ENCODE measurements at places on chromosomes 7 and 10.

GRCh38 chr7:28497009-28497408 lies 84.7 kb downstream of the CREB5 start:
- no peak for DNase-seq

GRCh38 chr10:787933-788651 lies 98.6 kb upstream of the DIP2C start:
- DNase-seq = no peak

DNA sequence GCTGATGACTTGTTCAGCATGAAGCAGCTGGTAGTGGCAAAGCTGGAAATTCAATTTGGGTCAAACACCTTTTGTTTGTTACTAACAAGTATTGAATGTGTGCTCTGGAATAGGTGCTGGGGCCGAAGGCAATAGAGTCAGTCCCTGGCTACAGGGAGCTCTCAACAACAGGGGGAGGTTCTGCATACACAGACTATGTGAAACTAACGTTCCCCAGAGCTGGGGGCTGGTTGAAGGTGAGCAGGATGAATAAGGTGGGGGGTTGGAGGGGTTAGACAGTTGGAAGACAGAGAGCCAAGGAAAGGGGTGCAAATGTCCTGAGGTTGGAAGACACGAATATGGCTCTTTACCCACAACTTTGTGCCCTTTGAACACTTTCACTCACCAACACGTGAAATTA lies 84.1 kb upstream of the PLPP4 start:
- DNase-seq = no peak

DNA sequence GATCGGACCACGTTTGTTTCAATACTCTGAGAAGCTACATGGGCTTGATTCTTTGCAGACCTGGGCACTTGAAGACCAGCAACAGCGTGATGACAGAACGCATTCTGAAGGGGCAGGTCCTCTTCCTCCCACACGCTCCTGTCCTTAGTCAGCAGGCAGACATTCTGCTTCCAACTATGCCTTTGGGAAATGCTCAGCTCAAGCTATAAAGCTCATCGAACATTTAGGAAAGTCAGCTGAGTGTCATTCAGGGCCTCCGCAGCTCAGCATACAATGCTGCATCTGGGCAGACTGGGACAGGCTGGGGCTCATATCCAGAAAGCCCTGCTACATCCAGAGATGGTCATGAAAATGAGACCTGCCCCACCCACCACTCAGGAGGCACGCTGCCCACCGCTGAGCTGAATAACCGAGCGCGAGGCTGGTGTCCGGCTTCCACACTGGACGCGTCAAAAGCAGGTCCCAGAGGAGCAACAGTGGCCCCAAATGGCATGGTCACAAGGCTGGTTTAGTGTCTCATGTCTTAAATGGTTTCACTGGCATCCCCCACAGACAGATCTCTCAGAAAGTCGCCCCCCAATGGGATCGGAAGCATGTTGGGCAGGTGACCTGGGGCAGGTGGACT lies 274.0 kb downstream of the DNAJB6 start:
- DNase-seq = no peak

GRCh38 chr7:41466760-41467384 lies 236.0 kb downstream of the INHBA start:
- no peak for DNase-seq

GRCh38 chr10:103241262-103242011 lies 4.2 kb upstream of the RPEL1 start:
- no peak for DNase-seq

- no peak for DNase-seq
These were observed 303.6 kb downstream of the MAGI2 start for GRCh38 chr7:79149831-79150230.

DNA sequence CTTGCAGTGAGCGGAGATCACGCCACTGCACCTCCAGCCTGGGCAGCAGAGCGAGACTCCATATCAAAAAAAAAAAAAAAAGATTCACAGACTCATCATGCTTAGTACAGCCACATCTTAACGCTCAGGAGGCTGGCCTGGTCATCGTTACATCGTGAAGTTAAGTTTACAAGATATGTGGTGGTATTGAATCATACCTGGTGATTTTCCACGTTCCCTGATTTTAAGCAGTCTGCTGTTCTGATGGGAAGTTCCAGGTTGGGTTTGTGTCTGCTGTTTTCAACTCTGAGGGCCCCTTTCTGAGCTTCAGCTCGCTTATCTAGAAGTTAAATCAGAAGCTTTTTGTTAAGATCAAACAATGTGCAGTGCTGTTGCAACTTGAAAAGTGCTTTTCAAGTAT lies 6.9 kb downstream of the PPP2R2D start:
- DNase-seq = no peak

DNA sequence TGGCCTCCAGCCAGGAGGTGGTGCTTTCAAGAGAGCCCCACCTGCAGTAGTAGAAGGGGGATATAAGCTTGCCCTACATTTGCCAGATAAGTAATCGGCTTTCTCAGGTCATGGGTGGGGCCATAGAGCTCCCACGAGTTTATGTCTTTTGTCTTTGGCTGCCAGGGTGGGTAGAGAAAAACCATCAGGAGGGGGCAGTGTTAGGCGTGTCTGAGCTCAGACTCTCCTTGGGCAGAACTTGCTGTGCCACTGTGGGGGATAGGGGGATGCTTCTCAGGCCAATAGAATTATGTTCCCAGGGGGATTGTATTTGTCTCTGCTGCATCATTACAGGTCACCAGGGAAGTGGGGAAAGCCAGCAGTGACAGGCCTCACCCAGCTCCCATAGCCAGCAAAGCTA lies 12.3 kb upstream of the MRPS33 start:
- no peak for DNase-seq

- no peak for DNase-seq
These were observed 91.7 kb downstream of the SORCS1 start for GRCh38 chr10:107072786-107073185.

- peak; percentile 2 for DNase-seq
These were observed 377 bp upstream of the POLR1F start for GRCh38 chr7:19709249-19709578.

- DNase-seq = no peak
These were observed 1.8 kb upstream of the FGF8 start for GRCh38 chr10:101777619-101778145.

DNA sequence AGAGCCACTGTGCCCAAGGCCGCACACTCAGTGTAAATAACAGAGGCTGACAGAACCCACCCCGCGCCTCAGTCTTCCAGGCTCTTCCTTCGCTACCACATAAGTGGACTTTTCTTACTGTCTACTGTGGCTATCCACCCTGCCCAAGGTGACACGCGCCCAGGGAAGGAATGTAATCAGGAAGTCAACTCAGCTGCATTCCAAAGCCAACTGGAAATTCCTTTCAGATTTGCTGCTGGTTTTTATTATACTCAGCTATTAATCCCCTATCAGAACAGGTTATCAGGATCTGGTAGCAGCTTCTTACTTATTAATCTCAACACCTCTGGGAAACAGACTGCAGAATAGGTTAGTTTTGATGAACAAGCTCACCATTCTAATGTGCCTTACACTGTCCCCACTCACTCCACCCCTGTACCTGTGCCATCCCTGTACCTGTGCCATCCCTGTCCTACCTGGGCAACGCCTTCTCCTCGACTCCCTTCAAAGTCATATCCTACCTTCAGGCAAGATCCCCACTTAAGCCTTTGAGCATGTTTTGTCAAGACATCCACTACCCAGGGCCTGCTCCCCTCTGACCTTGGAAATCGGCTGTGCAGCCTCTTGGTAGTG lies 90.7 kb downstream of the NHLRC2 start:
- no peak for DNase-seq

DNA sequence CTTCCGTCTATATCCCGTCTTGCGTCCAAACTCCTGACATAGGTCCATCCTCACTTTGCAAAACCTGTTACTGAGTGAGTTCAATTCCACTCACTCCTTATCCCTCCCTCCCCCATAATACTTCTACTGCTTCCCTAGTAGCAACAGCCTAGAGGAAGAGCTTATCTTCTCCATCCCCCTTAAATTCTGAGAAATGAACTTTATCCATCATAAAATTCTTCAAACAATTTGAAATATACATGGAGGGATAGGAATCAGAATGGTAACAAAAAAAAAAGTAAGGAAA lies 27.6 kb downstream of the SEMA3C start:
- DNase-seq = no peak

DNA sequence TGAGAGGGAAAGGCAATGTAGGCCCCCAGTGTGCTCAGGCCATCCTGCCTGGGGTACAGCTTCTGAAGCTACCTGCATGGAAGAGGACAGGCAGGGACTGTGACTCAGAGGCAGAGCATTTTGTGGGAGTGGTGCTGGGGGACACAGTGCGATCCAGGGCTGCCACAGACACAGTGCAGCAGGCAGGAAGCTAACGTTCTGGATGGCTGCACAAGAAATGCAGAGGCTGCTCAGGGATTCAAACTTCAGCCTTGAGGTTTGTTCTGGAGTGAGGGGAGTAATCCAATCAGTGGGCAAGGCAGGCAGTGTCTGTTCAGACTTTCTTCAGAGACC lies 648.0 kb upstream of the IGFBP3 start:
- no peak for DNase-seq

GRCh38 chr7:18995811-18996426 lies 121.5 kb downstream of the TWIST1 start:
- DNase-seq = no peak

DNA sequence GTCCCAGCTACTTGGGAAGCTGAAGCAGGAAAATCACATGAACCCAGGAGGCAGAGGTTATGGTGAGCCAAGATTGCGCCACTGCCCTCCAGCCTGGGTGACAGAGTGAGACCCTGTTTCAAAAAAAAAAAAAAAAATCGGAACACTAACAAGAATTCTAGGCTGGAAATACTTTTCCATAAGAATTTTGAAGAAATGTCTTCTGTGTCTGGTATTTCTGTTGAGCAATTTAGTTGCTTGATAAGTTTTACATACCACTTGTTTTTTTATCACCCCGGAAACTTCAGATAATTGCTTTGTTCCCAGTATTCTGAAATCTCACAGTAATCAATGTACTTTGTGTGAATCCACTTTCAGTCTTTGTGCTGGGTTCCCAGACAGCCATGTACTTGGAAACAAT lies 25.8 kb downstream of the BZW2 start:
- no peak for DNase-seq

GRCh38 chr7:51046103-51046466 lies 263.4 kb upstream of the GRB10 start:
- no peak for DNase-seq

- DNase-seq = no peak
These were observed 675.6 kb downstream of the MAGI2 start for GRCh38 chr7:78777829-78778228.

- DNase-seq = no peak
These were observed 61.2 kb upstream of the YAE1 start for GRCh38 chr7:39504963-39505362.

- DNase-seq = no peak
These were observed 12.3 kb upstream of the MYPN start for GRCh38 chr10:68096913-68097516.

DNA sequence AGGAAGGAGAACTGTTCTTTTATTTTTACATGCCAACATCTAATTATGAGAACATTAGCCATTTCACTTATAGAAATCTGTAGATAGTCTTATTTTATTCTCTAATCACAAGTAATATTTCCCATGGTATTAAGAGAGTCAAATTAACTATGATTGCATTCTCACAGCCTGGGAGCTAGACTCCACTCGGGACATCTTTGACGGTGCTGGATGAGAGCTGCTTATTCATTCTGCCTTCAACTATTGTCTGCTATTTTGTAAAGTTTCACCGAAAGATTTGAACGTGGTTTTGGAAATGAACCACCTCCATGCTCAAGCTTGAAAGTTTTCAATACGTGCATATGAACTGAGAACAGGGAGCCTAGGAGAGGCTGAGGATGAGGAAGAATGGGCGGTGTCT lies 264.3 kb upstream of the KLF6 start:
- DNase-seq = no peak

DNA sequence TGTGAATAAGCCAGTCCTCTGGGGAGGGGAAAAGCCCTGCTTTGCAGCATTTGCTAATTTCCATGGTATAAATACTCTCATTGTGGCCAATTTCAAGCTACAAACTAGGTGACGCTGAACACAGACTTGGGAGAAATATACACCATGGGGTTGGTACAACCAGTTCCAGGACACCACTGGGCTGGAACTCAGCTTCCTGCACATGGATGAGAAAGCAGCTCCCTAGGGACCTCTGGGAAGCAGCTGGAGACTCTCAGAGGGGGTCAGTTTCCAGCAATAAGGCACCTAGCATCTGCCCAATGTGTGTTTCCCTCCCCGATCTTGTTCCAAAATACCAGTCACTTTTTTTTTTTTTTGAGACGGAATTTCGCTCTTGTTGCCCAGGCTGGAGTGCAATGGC lies 56.8 kb upstream of the WDR11 start:
- no peak for DNase-seq

- no peak for DNase-seq
These were observed 944.1 kb downstream of the SORCS3 start for GRCh38 chr10:105585171-105585570.

DNA sequence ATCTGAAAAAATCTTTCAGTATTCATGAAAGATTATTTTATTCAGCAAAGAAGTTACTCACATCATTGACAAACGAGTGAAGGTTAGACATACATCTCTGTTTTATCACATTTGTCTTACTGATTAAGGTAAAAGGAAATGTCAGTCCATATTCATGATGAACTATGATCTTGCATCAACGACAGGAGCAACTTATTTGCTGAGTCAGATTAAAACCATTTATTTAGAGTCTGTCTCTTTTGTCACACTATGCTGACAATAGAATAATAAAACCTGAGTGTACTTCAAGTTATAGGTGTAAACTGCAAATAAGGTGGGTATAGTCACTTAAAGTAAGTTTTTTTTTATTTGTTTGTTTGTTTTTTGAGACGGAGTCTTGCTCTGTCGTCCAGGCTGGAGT lies 216.5 kb upstream of the SEMA3C start:
- no peak for DNase-seq

DNA sequence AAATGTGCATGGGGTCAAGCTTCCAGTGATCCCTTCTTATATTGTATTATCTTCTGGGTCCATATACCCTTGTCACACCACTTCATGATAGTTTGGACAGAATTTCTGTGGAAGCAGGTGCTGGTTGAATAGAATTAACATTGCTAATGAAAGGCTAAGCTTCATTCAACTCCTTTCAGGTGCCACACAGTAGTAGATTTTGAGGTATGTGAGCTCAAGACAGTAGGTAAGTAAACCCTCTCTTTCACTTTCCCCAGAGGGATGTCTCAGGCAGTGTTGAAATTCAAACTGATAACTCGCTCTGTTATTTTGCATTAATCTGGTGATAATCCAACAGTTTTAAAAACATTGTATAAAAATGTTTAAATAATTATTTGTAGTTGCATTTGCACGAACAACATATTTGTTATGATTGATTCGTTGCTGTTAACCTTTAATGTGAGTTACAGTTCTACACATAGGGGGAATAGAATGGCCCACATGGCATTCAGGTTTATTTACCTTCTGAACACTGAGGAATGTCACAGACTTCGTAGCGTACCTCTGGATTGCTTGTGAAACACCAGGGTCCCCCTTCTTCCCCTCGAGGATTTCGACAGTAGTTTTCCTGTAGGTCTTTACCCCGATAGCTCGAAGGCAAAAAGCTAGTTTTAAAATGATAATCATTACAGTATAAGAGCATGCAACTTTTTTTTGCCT lies 18.1 kb downstream of the HGF start:
- DNase-seq = no peak

DNA sequence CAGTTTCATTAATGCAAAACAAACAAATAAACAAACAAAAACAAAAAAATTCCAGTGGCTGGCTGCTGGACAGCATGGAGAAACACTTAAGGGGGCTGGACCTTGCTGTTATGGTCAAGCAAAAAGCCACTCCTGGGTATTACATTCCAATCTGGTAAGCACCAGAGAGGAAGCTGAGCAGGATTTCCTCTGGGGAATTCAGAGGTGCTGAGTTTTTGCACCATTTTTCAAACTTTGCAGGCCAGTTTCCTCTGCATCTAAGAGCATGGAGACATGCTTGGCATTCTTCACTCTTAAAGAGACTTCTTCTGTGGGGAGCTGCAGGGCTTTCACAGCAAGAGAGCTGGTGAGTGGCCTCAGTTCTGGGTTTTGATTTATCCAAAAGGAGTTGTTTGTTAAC lies 84.5 kb downstream of the FZD1 start:
- no peak for DNase-seq

All from renal cortex interstitium (tissue), 15 donors.